ENCODE measurements at places on chromosomes 11 and 22.

DNA sequence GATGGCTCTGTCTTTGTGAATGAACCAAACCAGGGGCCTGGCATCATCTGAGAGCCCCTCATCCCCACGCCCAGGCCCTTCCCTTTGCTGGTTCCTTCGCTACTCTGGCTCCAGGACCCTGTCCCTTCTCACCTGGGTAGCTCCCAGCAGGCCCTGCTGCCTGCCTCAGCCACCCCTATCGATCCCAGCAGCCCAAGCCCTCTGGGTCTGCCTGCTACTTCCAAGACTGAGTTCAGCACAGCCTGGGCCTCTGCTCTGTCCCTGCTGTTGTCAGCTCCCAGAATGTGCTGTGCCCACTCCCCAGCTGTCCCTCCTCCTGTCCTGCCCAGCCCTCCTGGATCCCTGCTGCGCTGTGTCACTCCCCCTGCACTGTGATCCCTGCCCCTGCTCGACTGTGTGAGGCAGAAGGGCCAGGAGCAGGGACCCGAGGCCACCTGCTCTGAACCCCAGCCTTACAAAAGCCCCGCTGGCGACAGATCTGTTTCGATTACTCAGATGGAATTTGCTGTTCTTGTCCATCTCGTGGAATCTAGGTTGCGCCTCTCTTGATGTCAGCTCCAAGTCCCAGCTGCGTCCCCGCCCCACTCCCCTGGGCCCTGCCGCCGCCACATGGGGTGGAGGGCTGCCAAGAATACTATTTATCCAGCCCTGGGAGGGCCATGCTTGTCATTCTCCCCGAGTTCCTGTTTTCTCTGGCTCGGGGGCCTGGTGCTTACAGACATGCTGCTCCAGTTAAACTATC lies 13.0 kb downstream of the MRPL21 start:
- DNase-seq = no peak

DNA sequence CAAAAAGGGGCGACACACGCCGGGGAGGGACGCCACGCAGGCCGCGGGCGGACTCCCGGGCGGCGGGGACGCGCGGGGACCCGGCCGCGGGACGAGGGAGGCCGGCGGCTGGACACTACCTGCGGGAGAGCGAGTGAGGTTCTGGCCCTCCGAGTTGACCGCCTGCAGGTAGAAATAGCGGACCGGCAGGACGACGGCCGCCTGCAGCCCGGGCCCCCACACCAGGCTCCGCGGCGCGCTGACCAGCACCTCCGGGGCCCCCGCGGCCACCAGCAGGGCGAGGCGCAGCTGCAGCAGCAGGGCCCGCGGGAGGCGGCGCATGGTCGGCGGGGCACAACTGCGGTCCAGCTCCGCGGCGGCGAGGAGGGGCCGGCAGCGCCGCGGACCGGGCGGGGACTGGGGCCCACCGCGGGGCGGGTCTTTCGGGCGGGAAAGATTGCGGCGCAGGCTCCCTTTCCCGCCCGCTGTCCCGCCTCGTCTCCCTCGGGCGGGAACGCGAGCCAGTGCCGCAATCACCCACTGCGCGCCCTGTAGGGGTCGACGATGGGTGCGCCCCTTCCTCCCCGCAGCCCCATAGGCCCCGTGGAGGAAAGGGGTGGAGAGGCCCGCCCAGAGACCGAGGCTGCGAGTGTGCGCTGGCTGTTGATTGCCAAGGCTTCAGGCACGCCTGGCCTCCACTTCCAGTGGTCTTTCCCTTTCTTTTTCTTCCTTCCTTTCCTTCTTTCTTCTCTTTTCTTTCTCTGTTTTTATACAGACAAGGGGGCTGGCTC lies at the start of gene POGLUT3:
Gene POGLUT3, minus strand, starts transcription at position 339 of the 770 bp plus-strand sequence. Its CDS starts 18 bp downstream, at position 321.
- peak; percentile 46 for DNase-seq

GRCh38 chr11:113928311-113928710 lies 23.7 kb downstream of the HTR3B start:
- no peak for DNase-seq

DNA sequence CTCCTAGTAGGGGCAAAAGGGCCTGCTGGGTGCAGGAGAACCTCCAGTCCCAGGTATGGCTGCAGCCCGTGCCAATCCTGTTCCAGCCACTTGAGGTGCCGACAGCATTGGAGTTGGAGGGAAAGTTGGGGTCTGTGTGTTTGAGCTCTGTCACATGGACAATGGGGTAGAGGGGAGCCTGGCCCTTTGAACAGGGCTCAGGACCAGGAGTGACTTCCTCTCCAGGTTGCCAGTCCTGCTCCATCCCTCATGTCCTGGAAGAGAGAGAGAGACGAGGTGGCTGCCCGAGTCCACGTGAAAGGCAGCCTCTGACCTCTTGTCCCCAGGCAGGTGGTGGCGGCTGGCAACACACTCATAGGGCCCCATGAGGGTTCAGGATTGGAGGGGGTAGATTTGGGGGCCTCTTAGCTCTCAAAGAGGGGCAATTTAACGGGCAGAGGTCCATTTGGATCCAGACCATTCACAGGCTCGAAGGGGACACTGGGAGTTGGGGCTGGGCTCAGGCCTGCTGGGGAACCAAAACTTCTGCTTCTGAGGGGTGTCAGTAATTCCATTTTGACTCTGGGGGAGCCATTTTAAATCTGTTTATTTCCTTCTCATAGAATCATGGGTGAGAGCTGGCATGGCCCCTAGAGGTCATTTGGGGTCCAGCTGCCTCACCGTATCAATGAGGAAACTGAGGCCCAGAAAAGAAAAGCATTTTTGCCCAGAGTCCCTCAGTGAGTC lies 4.1 kb downstream of the ADORA2A start:
- no peak for DNase-seq

DNA sequence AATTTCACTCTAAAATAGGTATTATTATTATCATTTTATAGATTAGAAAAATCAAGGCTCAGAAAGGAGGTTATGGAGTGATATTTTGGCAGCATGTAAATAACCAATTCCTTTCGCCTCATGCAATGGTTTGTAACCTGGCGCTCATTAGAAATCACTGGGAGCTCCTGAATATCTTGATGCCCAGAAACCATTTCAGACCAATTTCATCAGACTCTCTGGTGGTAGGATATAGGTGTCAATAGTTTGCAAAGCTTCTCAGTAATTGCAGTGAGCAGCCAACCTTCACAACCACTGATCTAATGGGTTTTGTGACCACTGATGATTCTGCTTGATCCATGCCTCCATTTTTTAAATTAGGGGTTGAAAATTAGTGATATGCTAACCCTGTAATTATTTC lies 57.8 kb upstream of the ZC3H12C start:
- no peak for DNase-seq

DNA sequence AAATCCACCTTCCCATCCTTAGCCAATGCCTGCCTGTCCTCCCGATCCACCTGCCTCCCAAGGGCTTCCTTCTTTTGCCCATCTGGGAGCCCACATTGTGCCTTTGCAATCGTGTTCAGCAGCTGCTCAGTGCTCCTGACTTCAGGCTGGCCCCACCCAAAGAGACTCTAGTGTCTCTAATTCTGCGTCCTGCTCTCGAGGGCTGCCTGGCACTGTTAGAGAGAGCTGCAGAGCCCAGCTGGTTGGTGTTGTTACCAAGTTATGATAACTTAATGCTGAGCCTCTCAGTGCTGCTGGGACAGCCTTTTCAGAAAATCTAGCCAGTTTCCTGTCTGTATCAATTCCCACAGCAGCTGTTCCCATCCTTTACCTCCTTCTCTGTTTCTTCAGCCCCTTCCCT lies 69.1 kb downstream of the MICAL2 start:
- no peak for DNase-seq

Data from adrenal gland (tissue), 19 donors.